ENCODE measurements at places on chromosomes 12 and 14.

- DNase-seq, result no peak
Measured at GRCh38 chr12:47973870-47974269, 10.5 kb downstream of the TMEM106C start.

GRCh38 chr12:85237327-85237726, 42.7 kb upstream of the ALX1 start:
- no peak for DNase-seq

- DNase-seq, result no peak
Measured at GRCh38 chr14:70534904-70535303, at the start of gene ADAM20. Gene ADAM20 (minus strand): TSS chr14:70535004. CDS start chr14:70524757, 10,247 bp downstream.

DNA sequence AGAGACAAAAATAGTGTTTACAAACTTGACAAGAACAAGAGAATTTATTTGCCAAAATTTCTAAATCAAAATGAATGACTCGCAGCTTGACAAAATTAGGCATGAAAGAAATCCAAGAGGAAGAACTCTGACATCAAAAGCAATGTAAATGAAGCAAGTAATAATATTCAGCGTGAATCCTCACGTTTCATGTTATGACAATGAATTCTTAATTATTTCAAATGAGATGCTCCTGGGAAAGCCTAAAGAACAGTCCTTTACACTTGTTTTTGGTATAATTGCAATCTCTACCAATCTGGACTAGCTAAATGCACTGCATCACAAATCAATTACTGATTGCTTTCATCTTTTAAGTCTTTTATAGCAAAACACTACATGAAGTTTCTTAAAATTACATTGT, 29.1 kb downstream of the PIK3C2G start:
- DNase-seq, result no peak

- peak; percentile 1 for DNase-seq
Measured at GRCh38 chr14:60684203-60684602, 34.9 kb upstream of the SIX1 start.

- no peak for DNase-seq
Measured at GRCh38 chr12:128583453-128583852, 240.3 kb downstream of the SLC15A4 start.

GRCh38 chr12:69412655-69413054, 53.1 kb downstream of the YEATS4 start:
- no peak for DNase-seq

DNA sequence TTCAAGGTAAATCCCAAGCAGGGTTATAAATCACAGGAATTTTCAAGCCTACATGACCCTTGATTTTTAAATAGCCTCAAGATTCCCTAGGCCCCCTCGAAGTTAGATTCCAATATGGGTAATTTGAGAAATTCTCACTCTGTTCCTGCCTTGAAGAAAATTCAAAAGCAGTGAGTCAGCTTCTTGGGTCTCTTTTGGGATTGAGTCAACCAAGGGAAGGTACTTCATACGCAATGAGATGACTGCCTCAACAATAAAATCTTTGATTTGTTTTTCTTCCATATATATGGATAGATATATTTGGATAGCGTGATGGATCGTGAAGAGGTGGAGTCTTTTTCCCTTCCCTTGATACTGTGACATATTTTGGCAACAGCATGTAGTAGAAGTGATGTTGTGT, 180.4 kb upstream of the ATP2B1 start:
- peak; percentile 8 for DNase-seq

DNA sequence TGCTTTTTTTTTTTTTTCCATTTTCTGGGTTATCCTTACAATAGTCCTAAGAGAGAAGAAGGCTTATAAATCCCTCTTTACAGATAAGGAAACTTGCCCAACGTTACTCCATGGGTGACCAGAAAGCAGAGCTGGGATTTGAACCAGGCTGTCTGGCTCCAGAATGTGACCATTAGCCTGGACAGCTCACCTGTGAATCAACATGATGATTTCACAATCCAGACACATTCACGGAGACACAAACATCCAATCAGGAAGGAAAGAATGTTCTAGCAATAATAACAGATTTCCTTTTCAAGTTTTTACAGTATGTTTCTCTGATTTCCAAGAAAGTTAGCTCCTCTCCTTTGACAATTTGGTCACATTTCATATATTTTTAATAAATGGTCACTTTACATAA, 118.3 kb downstream of the GALC start:
- DNase-seq, result no peak

DNA sequence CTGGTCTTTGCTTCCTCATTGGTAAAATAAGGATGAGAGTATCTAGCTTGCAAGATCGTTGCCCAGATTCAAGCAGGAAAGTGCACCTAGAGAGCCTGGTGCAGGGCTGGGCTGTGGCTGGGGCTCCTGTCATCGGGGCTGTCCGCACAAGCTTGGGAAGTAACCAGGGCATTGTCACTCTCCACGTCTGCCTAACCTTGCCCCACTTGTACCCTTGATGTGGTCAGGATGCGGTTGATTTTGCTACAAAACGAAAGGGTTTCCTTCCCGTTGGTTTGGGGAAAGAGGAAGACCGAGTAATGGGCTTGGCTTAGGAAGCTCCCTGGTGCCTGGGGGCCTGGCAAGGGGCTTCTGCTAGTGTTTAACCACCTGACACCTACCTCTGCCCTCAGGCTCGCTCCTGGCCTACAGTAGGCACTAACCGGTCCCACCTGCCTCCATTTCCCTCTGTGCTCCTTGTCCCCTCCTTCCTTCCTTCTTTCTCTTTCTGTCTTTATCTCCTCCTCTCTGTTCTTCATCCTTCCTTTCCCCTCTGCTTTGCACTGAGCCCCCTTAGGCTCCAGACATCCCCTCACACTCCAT, 21.8 kb downstream of the MVK start:
- DNase-seq, result no peak

DNA sequence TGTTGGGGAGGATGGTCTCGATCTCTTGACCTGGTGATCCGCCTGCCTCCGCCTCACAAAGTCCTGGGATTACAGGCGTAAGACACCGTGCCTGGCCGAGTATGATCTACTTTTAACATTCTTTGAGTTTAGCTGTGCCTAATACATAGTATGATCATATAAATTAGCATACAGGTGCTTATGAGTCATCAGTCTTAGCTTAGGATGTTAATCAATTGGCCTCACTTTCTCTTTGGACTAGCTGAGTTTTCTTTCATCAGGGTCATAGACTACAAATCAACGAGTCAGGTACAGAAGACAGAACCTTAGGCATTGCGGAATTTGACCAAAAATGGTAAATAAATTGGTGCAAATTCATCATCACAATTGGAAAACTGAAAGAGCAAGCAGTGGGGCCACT, 2.2 kb downstream of the SLC25A21 start:
- DNase-seq, result no peak

DNA sequence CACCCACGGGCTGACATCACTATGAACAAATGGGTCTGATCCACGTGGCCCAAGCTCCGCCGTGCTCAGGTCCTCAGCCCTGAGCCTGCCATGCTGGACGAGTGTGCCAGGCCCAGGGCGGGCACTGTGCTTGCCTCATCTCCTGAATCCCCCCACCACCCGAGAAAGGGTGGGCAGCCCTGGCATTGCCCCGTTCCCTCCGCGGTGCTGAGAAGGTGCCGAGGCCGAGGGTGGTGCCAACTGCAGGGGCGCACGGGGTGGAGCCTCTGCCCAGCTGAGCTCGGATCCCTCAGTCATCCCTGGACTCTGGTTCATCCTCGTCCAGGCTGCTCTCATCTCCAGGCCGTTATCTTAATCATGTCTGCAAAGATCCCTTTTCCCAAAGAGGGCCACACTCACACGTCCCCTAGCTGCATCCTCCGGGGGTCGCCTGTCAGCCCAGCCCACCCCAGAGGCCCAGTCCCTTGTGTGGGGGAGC, 60.6 kb downstream of the NOC4L start:
- no peak for DNase-seq

- DNase-seq, result no peak
Measured at GRCh38 chr12:132686825-132687210, 324 bp downstream of the POLE start.

DNA sequence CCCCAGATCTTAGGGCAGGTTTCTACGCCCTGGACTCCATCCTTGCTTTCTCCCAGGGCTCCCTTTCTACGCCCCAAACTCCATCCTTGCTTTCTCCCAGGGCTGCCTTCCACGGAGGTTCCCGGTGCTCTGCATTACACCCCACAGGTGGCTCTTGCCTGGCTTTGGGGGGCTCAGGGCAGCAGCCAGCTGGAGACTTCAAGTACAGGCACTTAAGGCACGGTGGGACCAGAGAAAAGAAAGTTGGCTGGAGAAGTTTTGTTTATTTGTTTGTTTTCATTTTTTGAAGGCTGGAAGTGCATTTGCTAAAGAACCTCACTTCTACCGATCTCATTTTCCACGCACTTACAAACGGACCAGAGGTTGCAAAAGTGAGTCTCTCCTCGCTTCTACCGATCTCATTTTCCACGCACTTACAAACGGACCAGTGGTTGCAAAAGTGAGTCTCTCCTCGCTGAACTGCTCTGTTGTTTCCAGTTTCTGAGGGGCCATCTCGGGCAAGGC, 103.8 kb upstream of the MED13L start:
- peak; percentile 82 for DNase-seq

- no peak for DNase-seq
Measured at GRCh38 chr12:15691388-15691787, 97.8 kb downstream of the EPS8 start.

- DNase-seq, result no peak
Measured at GRCh38 chr12:125890366-125890905, 825.2 kb downstream of the AACS start.

DNA sequence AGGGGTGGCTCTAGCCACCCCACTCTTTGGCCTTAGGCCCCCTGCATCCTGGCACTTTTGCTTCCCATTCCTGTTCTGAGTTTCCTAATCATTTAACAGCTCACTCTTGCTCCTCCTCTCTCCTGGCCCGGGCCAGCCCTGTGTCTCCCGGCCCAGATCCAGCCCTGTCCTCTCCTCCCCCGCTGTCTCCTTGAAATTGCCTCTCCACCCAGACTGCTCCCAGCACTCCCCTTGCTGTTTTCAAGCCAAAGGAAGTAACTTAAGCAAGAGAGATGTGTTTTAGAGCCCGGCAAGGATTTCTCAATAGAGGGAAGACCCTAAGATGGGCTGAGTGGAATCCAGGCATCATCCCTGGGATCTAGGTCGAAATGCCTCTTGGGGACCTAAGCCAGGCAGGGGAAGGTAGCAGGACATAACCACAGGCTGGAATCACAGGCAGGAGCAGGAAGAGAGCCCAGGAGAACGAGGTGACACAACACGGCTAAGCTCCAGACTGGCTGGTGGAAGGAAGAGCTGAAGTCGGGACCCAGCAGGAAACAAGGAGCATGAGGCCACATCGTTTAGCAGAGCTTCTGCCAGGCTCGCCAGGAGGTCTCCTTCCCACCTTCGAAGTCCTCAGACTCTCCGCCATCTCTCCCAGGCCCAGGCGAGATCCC, 2.0 kb upstream of the LRP1-AS start:
- DNase-seq, result peak; percentile 93

GRCh38 chr12:21607701-21608100, 3.1 kb upstream of the GYS2 start:
- peak; percentile 45 for DNase-seq

- DNase-seq, result no peak
Measured at GRCh38 chr12:128268379-128268995, 1.5 kb downstream of the TMEM132C start.

- DNase-seq, result no peak
Measured at GRCh38 chr14:104333646-104334423, 195.4 kb downstream of the KIF26A start.

- DNase-seq, result no peak
Measured at GRCh38 chr12:116187151-116187511, 90.4 kb downstream of the MED13L start.

DNA sequence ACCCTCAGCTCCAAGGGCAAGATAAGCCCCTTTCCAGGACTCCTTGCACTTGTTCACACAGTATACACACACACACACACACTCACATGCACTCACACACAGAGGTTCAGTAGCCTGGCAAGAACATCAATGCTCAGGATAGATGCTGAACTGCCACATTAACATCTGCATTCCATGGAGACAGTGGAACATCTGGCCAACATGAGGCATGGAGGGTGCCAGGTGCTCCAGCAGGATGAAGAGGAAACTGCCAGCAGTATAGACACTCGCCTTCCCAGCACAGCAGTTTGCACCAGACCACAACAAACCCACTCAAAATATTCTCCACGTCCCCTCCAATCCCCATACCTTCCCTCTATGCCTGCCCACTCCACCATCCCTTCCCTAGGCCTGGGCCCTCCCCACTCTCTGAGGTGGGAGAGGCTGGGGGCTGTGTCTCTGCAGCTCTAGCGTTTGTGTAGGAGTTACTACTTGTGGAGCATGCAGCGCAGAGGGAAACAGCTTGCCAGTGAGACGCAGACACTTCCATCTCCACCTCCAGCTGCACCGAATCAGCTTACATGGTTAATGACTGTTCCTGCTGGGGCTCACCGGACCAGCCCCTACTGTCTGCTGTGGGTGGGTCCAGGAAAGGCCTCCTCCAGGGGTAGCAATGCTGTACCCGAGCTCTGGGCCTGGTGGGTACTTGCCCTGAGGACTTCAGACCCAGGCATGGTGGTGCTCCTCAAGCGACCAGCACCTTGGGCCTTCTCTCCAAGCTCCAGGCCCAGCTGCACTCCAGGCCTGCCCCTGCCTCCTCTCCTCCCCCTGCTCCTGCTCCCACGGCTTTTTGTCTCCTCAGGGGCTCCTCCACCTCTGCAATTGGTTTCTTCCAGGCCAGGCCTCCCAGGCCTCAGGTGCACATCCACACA, 18.6 kb upstream of the PLEKHG3 start:
- DNase-seq, result no peak

- DNase-seq, result no peak
Measured at GRCh38 chr14:77036484-77037214, 8.1 kb upstream of the IRF2BPL start.

- no peak for DNase-seq
Measured at GRCh38 chr14:30572237-30572636, 13.3 kb downstream of the G2E3 start.

Data from fibroblast of gingiva (primary cell).